ENCODE measurements at places on chromosomes 6 and 20. TPM values are rescaled to one million over a fixed set of nuclear protein-coding genes. Genes with fewer than 3 reads are reported as not detected.

Gene KCNQ2
- total RNA-seq, result 39.5 TPM

Gene CD109
- total RNA-seq, result 1.2 TPM

Gene TP53TG5
- total RNA-seq, result not detected

Gene CCDC170
- 0.06 TPM for total RNA-seq

- peaks cover 22% of the 10 kb centered on the region for H3K27me3 ChIP-seq
- peaks cover 20% of the 10 kb centered on the region for H3K4me1 ChIP-seq
- H3K27ac ChIP-seq, result peak overlapping the region; percentile 85
- no peak for DNase-seq
- peak overlapping the region; percentile 80 for H3K4me3 ChIP-seq
These were observed 674 bp downstream of the MAPK14 start for GRCh38 chr6:36028088-36028876.

GRCh38 chr20:10713161-10713560 is 39.4 kb upstream of the JAG1 start:
- H3K36me3 ChIP-seq, result no peaks in the 10 kb centered on the region
- no peaks in the 10 kb centered on the region for H3K27me3 ChIP-seq
- DNase-seq, result no peak
- peaks cover 25% of the 10 kb centered on the region for H3K4me1 ChIP-seq
- no peak overlapping the region for H3K27ac ChIP-seq

- H3K4me3 ChIP-seq, result no peak overlapping the region
- H3K27me3 ChIP-seq, result no peaks in the 10 kb centered on the region
- H3K4me1 ChIP-seq, result no peaks in the 10 kb centered on the region
- no peak for DNase-seq
These were observed 117.6 kb downstream of the JPH2 start for GRCh38 chr20:44069203-44070011.

DNA sequence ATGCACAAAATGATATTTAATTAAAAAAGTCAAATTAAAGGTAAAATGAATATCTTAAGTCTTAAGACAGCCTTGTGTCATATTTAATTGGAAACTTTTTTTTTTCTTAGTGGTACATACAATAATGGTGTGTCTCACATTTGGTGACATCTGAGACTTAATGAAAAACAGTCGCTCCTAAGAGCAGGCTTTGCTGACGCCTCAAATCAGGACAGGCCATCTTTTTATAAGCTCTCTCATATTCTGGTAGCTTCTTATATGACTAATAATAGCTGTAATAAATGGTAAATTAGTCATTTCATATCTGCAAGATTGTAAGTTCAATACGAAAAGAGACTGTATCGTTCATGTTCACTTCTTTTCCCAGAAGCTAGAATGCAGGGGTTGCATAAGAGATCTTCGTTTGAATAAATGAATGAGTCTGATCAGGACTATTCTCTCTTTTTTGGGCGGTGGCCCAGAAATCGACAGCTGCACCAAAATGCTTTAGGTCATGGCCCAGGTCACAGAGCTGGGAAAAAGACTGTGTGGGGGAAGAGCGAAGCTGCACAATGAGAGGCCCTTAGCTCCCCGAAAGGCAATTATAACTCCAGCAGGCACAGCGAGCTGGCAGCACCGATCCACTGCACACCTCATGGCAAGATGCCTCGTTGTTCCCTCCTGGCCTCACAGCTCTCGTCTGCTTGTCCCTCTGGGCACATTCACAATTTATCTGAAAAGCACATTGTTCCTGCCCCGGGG is 69.4 kb downstream of the NRN1 start:
- peaks cover 13% of the 10 kb centered on the region for H3K4me1 ChIP-seq
- DNase-seq, result no peak
- H3K27me3 ChIP-seq, result no peaks in the 10 kb centered on the region
- no peak overlapping the region for H3K27ac ChIP-seq
- no peaks in the 10 kb centered on the region for H3K36me3 ChIP-seq

GRCh38 chr6:39945626-39946025 is 11.4 kb upstream of the MOCS1 start:
- no peaks in the 10 kb centered on the region for H3K36me3 ChIP-seq
- no peak overlapping the region for H3K4me3 ChIP-seq
- no peaks in the 10 kb centered on the region for H3K27me3 ChIP-seq
- no peak for DNase-seq
- H3K27ac ChIP-seq, result no peak overlapping the region

GRCh38 chr20:59568509-59569024 is 35.8 kb upstream of the PHACTR3 start:
- H3K4me1 ChIP-seq, result peaks cover 4% of the 10 kb centered on the region
- no peak for DNase-seq
- H3K27ac ChIP-seq, result no peak overlapping the region
- H3K27me3 ChIP-seq, result peaks cover 71% of the 10 kb centered on the region

DNA sequence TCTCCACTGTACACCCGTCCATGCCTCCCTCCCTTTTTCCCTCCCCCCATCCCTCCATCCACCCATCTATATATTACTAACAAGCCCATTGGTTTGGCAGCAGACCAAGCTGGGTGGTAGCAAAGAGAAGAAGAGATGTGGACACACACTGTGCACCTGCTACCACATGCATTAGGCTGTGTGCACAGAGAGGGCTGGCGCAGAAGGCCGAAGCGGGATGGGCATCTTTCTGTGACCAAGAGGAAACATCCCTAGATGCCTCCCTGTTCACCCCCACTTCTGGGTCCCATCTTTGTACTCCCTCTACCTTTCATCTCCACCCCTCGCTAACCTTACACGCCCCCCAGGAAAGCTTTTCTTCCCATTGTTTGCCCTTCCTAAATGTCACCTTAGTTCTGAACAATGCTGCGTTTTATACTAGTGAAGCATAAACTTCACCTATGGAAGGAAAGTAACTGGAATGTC is 64.9 kb upstream of the AFDN start:
- H3K27me3 ChIP-seq, result no peaks in the 10 kb centered on the region
- no peaks in the 10 kb centered on the region for H3K4me1 ChIP-seq
- H3K4me3 ChIP-seq, result no peak overlapping the region
- no peak overlapping the region for H3K27ac ChIP-seq
- DNase-seq, result no peak
- no peaks in the 10 kb centered on the region for H3K36me3 ChIP-seq

DNA sequence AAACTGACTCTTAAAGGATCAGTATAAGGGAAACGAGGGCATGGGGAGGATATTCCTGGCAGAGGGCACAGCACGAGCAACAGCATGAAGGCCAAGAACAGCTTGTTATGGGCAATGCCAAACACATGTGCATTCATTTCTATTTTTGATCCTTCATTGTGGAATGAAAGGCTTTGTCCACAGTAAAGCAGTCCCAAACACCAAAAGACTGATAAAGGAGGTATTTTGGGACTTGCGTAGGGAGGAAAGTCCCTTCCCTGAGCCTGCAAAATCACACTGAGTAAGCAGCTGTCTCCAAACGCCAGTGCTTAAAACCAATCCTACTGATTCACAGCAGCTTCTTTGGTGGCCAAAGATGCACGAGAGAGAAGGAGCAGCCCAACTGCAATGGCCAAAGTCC is 138.2 kb downstream of the UNC5CL start:
- H3K4me1 ChIP-seq, result no peaks in the 10 kb centered on the region
- no peaks in the 10 kb centered on the region for H3K36me3 ChIP-seq
- no peak overlapping the region for H3K4me3 ChIP-seq
- no peak for DNase-seq

GRCh38 chr6:16592223-16592911 is 168.9 kb downstream of the ATXN1 start:
- H3K27me3 ChIP-seq, result no peaks in the 10 kb centered on the region
- DNase-seq, result no peak
- no peak overlapping the region for H3K4me3 ChIP-seq
- no peak overlapping the region for H3K27ac ChIP-seq
- no peaks in the 10 kb centered on the region for H3K4me1 ChIP-seq

DNA sequence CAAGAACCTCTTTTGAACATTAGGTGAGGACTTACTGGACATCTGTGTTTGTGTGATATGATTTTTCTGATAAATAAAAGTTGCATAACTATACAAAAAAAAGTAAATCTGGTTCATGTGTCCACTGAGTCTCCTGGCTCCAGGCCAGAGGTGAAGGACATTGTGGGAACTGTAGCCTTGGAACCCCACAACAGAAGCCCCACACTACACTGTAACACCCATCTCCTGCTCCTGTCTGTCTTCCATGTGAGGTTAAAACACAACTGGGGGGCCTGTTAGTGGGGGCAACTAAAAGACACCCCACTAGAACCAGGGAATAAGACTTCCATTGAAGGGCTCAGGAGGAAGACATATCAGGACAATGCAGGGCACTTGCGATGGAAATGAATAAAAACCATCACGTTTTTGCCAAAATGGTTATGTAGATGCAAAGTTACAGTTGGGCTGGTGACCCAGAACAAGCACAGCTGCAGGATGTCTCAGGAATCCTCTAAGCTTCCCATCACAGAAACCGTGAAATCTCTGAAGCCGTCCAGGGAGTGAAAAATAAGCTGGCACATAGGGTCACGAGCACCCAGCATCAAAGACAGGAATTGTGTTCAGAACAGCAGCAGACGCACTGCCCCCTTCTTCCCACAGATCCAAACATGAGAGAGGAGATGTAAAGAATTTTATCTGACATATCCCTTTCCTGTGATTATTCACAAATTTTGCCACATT is 36.7 kb upstream of the PCSK2 start:
- H3K27ac ChIP-seq, result no peak overlapping the region
- H3K4me1 ChIP-seq, result no peaks in the 10 kb centered on the region
- H3K36me3 ChIP-seq, result no peaks in the 10 kb centered on the region
- no peaks in the 10 kb centered on the region for H3K27me3 ChIP-seq
- no peak for DNase-seq

- H3K4me1 ChIP-seq, result no peaks in the 10 kb centered on the region
- H3K27ac ChIP-seq, result no peak overlapping the region
- no peak for DNase-seq
- no peak overlapping the region for H3K4me3 ChIP-seq
- H3K36me3 ChIP-seq, result no peaks in the 10 kb centered on the region
- no peaks in the 10 kb centered on the region for H3K27me3 ChIP-seq
These were observed 108.7 kb downstream of the ERMARD start for GRCh38 chr6:169859978-169860703.

- H3K27ac ChIP-seq, result no peak overlapping the region
- no peaks in the 10 kb centered on the region for H3K4me1 ChIP-seq
- H3K27me3 ChIP-seq, result no peaks in the 10 kb centered on the region
- no peak overlapping the region for H3K4me3 ChIP-seq
- H3K36me3 ChIP-seq, result no peaks in the 10 kb centered on the region
These were observed 75.8 kb upstream of the E2F3 start for GRCh38 chr6:20325641-20326421.

DNA sequence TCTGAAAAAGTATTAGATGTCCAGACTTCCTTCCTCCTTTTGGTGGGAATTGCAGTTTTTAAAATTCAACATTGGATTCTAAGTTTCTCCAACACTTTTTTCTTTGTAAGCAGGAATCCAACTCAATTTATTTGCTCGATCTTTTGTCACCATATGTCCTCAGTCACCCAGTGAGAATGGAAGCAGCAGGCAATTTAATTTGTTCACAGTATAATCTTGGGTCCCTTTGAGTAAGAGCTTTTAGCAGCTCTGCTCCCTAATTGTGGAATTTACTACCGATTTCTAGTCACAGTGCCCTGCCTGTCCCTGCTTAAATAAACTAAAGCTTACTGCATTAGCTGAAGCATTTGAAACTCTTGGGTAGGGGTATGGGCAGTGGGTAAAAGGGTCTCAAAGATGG is 98.6 kb downstream of the BTBD3 start:
- H3K4me3 ChIP-seq, result no peak overlapping the region
- peaks cover 23% of the 10 kb centered on the region for H3K4me1 ChIP-seq
- no peak overlapping the region for H3K27ac ChIP-seq
- no peaks in the 10 kb centered on the region for H3K27me3 ChIP-seq
